Activated naive CD4-positive, alpha-beta T cell treated with Interleukin-2 at 50 U/mL for 16 hours (primary cell): ENCODE measurements at places on chromosomes 16 and 17.

DNA sequence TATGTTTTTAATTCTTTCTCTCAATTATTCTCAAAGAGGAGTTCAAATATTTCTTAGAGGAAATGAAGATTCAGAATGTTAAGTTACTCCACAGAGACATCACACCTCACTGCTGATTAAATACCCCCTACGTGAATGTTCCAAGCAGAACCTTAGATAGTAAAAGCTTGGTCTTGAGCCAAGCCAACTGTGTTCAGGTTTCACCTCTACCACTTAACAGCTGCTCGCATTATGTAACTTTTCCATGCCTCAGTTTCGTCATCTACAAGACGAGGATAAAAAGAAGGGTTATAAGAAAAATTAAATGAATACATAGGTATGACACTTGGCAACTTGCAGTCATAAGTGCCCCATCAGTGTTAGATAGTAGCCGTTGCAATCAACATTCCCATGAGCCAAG lies 356.2 kb downstream of the RBFOX1 start:
- DNase-seq, result no peak

DNA sequence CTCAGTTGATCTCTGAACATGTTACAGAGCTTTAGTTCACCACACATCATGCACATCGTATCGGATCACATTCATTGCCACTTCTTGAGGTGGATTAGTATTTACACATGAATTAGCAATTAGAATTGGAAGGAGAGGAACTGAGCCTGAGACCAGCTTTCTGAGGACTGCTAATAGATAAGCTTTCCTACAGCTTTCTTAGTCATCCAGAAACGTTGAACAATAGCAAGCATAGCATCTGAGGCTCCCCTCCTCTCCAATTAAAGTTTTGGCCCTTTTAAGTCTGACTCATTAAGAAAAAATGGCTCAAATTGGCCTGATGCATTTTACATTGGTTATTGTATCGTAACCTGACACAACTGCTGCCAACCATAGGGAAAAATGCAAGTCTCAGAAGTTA lies 1130.4 kb downstream of the CDH8 start:
- no peak for DNase-seq

- no peak for DNase-seq
Measured at GRCh38 chr17:48592577-48592976, 1.0 kb downstream of the HOXB5 start.

DNA sequence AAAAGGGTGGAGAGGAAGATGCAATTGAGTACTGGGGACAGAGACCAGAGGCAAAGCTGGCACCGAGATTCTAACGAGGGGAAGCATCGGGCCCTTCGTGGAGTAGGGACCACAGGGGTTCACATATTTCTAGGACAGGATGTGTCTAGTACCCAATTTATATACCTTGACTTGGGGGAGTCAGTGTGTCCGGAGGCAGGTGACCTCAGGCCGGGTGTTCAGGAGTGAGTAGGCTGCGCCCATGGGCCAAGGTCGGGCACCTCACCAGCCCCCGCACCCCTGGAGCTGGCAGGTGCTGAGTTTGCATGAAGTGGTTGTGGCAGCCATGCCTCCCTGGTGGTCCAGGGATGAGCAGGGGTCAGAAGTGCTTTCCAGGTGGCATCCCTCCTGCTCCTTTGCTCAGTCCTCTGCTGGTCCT lies 8.6 kb upstream of the NXPH3 start:
- DNase-seq, result no peak

GRCh38 chr16:30409125-30410060 lies 2.0 kb downstream of the ZNF771 start:
- peak; percentile 93 for DNase-seq

- DNase-seq, result no peak
Measured at GRCh38 chr16:11093572-11094074, 149.3 kb downstream of the CLEC16A start.

DNA sequence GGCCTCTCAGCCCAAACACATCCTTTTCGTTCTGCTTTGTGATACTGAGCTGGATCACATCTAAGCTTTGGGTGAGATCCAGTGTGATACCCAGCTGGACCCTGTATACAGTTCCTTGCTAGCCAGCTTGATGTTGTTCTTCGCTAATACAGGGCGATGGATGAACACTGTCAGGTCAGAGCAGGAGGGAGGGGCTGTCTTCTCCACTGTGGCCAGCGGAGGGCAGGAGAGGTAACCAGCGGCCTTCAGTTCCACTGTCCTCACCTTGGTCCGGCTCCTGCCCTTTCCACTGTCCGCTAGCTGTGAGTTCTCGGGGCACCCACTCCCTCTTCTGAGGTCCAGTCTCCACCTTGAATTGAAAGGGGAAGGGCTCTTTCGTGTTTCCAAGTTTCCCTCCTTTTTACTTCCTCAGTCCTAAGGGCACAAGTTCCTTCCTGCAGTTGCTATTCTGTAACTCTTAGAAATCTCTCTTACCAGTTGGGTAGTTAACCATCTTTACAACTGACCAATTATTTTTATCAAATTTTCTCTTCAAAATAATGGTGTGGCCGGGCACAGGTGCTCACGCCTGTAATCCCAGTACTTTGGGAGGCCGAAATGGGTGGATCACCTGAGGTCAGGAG lies 3.0 kb upstream of the ZNF213 start:
- peak; percentile 46 for DNase-seq

- no peak for DNase-seq
Measured at GRCh38 chr16:3735541-3735940, 18.2 kb upstream of the TRAP1 start.

GRCh38 chr17:32482568-32483320 lies 4.0 kb upstream of the CDK5R1 start:
- DNase-seq, result no peak

- no peak for DNase-seq
Measured at GRCh38 chr17:15238676-15239422, 26.3 kb downstream of the PMP22 start.

DNA sequence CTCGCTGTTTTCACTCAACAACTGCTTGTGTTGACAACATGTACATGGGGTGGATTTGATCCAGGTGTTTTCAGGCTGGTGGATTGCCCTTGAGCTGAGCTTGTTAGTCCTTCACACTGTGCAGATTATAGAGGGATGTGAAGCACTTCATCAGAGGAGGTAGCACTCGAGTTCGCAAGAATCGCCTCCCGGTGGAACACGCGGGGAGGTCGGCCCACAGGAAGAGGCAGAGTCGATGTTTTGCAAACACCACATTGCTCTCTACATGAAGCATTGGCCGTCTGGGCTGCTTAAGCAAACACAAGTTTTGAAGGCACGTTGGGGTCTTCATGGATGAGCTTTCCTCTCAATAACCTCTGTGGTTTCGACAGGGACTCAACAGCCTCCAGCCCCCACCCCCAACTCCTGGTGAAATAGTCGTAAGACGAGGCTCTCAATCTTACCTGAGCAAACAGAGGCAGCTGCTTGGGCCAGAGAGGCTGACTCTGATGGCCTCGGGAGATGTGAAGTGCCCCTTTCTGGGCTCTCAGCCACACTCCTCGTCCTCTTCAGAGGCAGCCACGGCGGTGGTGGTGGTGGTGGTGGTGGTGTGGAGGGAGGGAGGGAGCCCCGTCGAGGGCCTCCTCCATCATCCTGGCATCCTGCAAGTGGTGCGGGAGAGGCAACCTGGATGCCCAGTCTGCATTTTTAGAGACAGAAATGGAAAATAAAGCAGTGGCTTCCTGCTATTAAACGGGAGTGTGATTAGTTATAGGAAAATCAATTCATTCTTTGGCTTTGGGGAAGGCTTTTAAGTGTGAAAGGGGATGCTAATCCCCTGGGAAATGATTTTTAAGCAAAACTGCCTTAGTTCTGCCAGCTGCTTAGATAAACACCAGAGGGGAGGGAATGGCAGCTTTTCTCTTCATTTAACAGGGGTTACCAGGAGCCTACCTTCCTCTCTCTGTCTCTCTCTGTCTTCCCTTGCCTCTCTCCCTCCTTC lies 552.5 kb upstream of the EEF2KMT start:
- DNase-seq, result no peak

GRCh38 chr17:41171886-41172285 lies 3.9 kb upstream of the KRTAP4-3 start:
- no peak for DNase-seq

DNA sequence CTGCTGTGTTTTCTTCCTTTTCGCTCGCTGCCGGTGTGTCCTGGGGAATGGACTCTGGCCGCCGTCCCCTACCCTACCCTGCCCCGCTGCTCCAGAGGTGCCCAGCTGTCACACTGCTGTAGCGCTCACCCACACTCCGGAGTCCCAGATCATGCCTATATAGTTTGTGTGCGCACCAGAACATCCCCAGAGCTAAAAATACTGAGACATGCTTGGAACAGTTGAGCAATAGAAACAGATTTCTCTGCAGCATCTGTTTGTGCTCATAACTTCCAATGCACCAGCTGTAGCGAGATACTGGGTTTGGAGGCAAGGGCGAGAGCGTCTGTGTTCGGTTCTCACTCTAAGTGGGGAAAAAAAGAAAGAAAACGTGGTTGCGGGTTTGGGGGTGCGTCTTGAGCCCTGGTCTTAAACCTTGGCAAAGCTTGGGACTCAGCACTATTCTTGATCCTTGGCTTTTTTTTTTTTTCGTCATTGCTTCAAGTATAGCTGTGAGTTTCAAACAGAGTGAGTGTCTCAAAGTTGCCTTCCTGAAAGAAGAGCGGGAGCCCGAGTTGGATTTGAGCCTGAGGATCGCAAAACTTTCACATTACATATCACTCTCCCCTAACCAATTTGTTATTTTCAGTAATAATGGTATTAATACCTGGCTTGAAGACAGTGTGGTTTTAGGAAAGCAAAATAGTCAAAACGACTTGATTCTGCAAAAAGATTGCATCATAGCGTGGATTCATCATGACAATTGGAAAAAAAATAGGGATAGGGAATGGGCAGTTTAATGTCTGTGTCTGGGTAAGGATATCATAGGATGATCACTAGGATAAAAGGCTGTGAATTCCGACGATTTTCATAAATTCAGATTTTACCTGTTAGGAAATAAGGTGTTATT lies 621 bp downstream of the KCNJ2 start:
- DNase-seq, result no peak

DNA sequence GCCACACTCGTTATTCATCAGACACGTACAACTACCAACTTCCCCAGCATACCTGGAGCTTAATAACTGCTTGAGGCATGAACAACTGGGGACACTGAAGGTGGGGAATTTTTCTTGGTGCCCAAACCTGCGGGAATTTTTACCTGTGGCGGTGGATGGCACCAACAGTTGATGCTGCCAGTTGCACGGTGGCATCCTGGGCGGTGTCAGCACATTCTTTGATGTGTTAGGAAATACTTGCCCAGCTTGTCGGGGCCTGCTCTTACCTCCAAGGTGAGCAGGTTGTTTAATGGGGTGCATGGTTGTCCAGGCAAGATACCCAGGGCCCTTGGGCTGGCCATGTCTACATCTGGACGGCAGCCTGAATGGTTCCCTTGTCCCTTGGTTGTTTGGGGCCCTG lies 79.6 kb downstream of the CRISPLD2 start:
- no peak for DNase-seq

GRCh38 chr17:4747847-4748246 lies 8.1 kb upstream of the CXCL16 start:
- no peak for DNase-seq

- no peak for DNase-seq
Measured at GRCh38 chr17:77869665-77870132, 88.8 kb upstream of the TNRC6C start.

DNA sequence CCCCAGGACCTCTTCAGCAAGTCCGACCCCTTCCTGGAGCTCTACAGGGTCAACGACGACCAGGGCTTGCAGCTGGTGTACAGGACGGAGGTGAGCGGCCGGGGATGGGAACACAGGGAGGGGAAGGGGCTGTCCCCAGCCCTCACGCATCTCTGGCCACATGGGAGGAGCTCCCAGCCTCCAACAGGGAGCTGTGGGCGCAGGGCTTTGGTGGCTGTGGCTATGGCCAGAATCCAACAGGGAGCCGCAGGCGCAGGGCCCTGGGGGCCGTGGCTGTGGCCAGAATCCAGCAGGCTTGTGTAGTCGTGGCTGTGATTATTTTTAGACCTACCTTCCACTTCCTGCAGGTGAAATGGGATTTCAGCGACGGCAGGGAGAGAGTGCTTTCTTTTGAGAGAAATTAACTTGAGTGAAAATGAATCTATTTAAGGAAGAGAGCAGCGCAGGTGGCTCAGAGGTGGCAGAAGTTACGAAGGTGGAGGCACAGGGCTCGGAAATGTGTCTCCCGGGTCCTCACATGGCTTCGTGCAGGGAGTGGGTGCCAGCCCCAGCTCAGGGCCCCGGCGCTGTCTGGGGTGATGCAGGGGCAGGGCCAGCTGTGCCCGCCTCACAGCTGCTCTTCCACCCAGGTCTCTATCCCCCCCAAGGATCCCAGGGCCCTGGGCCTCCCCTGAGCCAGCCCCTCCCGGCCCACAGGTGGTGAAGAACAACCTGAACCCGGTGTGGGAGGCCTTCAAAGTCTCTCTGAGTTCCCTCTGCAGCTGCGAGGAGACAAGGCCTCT lies 9.4 kb downstream of the CPNE7 start:
- no peak for DNase-seq

- DNase-seq, result no peak
Measured at GRCh38 chr17:44781551-44782325, 22.9 kb downstream of the ADAM11 start.

DNA sequence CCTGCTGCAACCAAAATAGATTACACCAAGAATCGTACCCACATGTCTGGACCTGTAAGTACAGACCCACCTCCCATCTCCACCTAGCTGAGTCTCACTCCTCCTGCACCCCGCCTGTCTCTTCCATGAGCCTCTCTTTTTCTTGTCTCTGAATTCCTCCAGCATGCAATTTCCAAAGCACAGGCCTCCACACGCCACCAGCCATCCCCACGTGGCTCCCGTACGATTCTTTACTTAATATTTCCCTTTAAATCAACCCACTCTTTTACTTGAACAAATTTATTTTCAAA lies 1.2 kb downstream of the RPH3AL start:
- DNase-seq, result no peak

DNA sequence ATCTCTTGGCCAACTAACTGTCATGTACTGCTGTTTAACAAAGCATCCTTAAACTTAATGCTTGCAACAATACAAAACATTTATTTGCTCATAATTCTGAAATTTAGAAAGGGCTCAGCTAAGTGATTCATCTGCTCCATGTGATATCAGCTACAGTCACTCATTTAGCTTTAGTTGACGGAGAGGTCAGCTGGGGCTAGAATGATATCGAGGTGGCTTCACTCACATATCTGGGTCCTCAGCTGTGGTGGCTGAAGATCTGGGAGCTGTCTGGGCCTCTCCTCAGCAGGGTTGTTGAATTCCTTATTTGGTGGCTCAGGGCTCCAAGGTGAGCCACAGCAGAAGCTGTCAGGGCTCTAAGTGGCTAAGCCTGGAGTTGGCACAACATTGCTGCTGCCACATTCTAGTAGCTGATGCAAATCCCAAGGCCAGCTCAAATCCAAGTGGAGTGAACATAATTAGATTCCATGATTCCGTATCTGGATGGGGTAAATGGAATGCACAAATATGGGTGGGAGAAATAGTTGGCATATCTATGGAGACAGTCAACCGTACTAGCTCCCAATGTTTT lies 62.8 kb downstream of the HS3ST3A1 start:
- no peak for DNase-seq

GRCh38 chr16:21628772-21629171 lies 23.6 kb downstream of the IGSF6 start:
- DNase-seq, result no peak

- DNase-seq, result no peak
Measured at GRCh38 chr17:79617740-79618382, 7.0 kb upstream of the RBFOX3 start.
